ENCODE measurements at places on chromosomes 7 and 10.

DNA sequence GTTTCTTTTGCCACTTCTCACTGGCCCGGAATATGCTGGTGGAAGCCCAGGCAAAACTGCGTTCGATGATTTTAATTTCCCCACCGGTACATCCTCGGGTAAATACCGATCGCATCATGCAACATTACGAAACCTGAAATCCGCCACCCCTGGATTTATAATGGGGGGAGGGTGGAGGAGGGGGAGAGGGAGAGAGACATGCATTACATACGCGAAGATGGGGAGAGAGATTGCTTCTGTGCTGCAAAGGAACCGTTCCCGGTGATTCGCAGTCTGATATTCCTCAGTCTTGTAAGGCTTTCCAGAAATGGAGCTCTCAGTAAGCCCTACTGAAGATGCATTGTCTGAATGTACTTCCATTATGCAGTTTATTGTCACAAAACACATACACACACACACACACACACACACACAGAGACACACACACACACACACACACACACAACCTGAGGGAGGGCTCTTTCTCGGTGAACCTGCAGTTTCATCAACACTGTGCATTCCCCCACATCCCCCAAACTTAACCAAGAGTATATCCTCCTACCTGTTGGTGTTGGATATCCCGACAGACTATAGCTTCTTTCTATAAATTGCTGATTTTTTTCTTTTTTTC, 741 bp downstream of the GPR85 start:
- no peak for DNase-seq

- no peak for DNase-seq
These were observed 84.0 kb downstream of the MAPK8 start for GRCh38 chr10:48390558-48390871.

GRCh38 chr10:97207756-97208346, 22.1 kb upstream of the SLIT1 start:
- DNase-seq = no peak

DNA sequence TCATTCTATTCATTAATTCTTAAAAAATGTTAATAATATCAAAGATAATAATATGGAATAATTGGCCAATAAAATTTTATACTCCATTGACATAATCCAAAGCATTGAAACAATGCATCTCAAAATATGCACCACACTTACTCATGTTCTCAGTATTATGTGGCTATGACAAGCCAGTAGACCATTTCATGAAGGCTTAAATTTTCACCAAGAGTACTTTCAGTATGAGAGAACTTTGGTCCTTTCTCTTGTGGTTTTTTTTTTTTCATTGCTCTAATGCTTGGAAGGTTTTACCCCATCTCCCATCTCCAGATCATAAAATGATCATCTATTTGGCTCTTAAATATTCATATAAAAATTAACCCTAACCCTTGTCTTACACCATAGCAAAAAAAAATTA, 45.5 kb upstream of the TMEM140 start:
- no peak for DNase-seq

GRCh38 chr7:151429560-151430331, 10.2 kb downstream of the CRYGN start:
- DNase-seq = no peak

DNA sequence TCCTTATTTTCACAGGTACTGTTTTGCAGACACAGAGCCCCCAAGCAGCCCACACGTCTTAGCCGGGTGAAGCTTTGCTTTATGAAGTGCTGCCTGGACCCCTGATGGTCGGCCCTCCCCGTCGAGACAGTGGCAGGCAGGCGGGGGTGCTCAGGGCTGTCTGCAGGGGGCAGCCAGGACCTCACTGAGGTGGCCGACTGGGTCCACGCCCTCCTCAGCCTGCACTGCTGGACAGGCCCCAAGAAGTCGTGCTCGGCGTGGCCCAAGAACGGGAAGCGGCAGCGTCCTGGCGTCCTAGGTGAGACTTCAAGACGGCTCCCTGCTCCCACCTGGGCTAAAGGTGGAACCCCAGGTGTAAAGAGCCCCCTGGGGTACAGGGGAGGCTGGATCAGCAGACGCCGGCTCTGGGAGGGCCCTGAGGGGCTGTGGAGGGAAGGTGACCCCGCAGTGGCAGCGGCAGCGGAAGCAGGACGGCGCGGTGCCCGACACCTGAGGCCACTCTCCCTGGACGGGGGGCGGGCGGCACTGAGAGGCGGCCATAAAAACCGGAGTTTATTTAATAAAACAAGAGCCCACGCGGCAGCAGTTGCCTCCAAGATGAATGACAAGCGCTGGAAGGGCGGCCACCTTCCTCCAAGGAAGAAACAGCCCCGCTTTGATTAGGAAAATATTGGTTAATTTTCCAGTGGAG, 179.4 kb downstream of the ELFN1 start:
- no peak for DNase-seq

- no peak for DNase-seq
These were observed 595.5 kb upstream of the PFKP start for GRCh38 chr10:2471811-2472210.

DNA sequence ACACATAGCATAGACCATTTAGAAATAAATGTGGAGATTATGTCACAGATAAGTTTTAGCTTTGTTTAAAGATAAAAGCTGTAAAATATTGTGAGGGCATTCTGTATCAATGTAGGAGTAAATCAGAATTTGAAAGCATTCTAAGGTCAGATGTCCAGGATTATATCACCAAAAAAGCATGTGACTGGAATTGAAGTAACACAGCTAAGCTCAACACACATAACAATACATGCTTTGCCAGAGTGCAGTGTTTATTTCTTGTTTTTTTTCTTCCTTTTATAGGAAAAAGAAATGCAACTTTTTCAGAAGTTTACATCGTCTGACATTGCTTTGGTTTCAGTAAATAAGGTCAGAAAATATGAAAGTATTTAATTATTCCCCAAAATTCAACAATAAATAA, 183.4 kb downstream of the HTR7 start:
- DNase-seq = no peak

GRCh38 chr10:22322641-22323160, 1.8 kb downstream of the BMI1 start:
- no peak for DNase-seq

GRCh38 chr7:125406111-125406510, 476.5 kb upstream of the POT1 start:
- no peak for DNase-seq

- DNase-seq = no peak
These were observed 396.2 kb downstream of the LRMDA start for GRCh38 chr10:75827587-75828021.

GRCh38 chr7:142478479-142479220, 220.8 kb upstream of the PRSS58 start:
- DNase-seq = no peak

- no peak for DNase-seq
These were observed 4.8 kb downstream of the NYAP1 start for GRCh38 chr7:100488333-100489095.

DNA sequence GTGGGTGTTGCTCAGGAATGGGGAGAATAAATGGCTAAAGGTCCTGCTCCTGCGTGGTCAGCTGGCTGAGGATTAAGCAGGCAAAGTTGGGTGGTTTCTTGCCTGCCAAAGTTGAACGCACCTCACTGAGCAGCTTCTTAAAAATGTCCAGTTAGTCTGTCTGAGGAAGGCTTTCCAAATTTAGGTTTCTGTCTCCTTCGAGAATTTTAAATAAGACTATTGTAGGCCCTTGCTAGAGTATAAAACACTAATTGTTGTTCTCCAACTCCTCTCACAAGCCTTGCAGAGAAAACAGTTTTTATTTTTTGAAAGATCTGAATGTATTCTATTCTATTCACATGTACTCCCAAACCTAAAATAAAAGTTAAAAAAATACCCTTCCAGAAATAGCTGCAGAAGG, 122.0 kb upstream of the LAMB4 start:
- DNase-seq = no peak

DNA sequence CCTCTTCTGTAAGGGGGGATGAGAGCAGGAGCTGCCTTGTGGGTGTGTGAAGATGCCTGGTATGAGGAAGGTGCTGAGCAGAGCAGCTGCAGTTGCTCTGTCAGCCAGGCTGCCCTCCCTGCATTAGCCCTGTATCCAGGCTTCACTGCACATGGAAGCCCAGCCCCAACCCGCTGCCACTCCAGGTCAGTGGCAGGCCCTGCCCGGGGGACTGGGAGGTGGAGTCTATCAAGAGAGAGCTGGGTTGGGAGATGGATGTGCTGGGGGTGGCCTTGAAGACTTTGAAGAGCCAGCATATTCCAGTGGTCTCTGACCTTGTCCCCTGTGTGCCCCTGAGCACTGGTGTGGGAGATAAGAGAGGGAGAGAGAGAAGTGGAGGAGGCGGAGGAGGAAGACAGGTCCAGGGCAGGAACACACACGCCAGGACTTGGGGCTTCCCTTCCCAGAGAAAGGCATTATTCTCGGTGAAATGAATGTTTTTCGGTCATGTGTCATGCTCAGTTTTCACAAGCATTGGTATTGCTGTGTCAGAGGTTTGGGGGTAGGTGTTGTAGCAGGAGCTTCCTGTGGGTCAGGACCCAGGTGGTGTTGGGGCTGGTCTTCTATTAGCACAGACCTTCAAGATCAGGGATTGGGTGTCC, 2.6 kb downstream of the PPIF start:
- no peak for DNase-seq

GRCh38 chr7:91082038-91082437, 182.2 kb upstream of the FZD1 start:
- no peak for DNase-seq

DNA sequence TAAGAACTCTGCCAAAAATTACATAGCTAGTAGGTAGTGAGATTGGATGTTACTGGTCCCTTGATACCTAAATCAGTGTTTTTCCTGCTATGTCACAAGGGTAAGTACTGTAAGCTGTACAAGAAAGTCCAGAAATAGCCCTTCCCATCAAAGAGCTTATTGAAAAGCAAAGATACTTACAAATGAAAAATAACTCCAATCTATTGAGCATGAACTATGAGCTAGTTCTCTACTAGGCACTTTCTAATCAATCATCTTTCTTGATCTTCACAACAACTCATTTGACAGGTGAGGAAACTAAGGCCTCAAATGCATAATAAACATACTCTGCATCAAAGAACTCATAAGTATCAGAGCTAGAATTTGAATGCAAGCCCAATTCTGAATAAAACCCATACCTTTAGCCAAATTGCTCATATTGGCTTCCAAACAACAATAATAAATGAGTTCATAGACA, 249.8 kb upstream of the TCF7L2 start:
- no peak for DNase-seq

GRCh38 chr10:73816917-73817729, 5.7 kb upstream of the NDST2 start:
- DNase-seq = no peak

- no peak for DNase-seq
These were observed 195.7 kb upstream of the PTN start for GRCh38 chr7:137539111-137539715.

DNA sequence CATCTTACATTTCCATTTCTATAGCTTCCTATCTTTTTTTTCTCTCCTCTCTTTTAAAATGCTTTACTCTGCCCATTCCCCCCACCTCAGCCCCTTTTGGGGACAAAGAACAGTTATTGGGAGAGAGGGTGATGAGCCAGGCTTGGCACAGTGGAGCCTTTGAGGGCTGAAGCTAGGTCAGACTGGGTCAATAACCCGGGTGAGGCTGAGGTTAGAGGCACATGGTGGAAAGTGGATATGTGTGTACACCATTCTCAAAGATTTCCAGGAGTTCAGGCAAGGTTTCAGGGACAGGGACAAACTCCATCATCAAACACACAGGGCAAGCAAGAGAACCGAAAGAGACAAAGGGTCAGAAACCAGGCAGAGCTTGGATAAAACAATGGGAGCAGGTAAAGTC, 11.5 kb downstream of the ABCB4 start:
- DNase-seq = no peak

- no peak for DNase-seq
These were observed 122.4 kb downstream of the MAPK8 start for GRCh38 chr10:48428896-48429295.

- DNase-seq = no peak
These were observed 44.8 kb upstream of the CDK1 start for GRCh38 chr10:60733517-60733822.

GRCh38 chr10:30529373-30529998, 95.5 kb downstream of the MAP3K8 start:
- DNase-seq = peak; percentile 21

DNA sequence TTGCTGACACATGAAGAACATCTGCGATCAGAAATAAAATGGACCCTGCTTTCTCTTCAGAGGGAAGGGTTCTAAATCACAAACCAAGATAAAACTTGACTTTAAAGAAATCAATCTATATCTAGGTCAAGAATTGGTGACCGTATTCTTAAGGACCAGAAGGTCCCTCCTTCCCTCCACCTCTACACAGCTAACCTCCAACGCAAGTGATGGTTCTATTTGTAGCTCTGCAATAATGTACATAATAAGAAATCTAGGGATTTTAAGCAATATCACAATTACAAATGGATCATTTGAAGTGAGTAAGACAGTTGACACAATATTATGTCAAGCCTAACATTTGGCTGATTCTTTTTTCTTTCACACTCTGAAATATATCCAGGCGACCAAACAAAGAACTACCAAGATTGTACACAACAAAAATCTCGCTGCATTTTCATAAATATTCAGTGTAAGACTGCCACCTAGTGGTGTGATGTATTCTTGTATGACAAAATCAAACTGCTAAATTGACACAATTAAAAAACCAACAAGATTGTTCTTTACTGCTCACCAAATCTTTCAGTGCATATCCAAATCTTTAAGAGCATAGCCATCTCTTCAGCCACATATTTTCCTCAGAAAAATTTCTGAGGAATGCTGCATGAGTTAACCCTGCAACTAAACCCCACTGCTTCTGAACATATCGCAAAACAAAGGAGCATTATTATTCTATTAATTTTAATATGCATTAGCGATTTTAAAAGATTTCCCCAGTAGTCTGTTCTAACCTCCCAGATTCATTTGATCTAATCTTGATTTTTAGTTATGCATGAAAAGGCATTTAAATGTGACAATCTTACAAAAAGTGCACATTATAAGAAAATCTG, 44.5 kb downstream of the ICA1 start:
- DNase-seq = no peak

- no peak for DNase-seq
These were observed 24.4 kb downstream of the SLC26A4 start for GRCh38 chr7:107684947-107685463.

DNA sequence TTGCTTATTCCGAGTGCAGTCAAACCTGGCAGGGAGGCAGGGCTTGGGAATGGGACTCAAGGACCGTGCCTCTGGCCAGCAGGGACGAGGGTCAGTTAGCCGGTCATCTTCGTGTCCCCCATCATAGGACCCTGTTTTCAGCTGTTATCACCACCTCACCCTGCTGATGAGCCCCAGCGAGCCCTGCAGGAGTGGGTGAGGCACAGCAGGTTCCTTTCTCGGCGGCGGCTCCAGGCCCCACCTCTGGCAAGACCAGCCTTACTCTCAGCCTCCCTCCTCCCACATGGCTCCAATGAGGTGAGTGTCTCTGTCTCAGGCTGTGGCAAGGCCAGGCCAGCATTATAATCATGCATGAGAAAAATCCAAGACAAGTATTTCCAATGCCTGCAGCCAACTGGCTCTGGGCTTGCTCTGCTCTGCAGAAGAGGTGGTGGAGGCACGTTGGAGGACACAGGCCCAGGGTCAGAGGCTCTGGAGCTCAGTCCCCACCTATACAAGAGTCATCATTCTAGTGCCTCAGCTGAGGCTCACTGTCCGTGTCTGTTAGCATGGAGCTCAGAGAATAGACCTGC, 15.7 kb downstream of the PKD1L1 start:
- DNase-seq = no peak
